ENCODE measurements at places on chromosomes 12 and 14.

DNA sequence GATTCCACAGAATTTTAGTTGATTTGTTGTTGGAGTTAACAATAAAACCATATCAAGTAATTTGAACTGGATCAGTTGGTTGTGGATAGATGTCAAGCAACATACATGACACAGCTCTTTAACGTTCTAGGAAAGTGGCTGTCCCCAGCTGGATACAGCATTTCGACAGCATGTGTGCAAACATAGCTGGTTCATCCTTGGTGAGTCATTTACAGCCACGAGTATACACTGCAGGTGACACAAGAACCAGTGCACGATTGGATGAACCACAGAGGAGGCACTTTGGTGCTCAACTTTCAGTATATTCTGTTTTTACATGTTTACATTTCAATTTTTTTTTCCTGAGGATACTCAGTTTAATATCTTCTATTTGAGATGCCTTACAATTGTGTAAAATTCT, 242.4 kb downstream of the TMEM117 start:
- DNase-seq: peak; percentile 22

- DNase-seq: no peak
Observed at GRCh38 chr12:124778411-124778810, 85.3 kb downstream of the SCARB1 start.

DNA sequence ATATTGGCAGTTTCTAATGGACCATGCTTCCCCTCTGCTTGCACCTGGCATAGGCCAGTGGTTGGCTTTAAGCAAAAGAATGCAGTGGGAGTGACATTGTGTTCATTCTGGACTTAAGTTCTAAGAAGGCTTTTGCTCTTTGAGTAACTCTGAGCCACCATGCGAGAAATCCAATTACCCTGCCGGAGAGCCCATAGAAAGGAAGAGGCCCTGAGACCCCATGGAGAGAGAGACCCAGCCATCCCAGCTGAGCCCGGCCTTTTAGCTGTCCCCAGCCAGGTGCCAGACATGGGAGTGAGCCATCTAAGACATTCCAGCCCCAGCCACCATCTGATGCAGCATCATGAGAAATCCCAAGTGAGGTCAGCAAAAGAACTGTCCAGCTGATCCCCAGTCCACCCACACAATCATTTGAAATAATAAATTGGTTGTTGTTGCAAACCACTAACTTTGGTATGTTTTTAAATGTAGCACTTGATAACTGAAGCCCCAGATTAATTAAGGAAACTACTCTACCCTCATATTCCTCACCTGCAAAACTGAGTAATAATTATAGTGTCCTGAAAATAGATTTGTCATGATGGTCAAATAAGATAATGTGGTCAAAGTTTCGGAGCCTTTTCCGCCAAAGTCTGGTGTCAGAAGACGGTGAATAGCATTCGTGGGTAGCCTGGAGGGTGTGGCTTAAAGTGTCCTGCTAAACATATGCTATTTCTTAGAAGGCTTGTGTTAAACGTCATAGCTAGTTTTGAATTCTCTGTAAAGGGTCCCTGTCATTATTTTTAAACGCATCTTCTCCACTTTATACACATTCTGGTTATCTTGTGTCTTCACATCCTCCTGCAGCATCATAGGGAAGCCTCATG, 166.6 kb upstream of the PELI2 start:
- no peak for DNase-seq

GRCh38 chr12:9319044-9319841, 111.0 kb upstream of the PZP start:
- DNase-seq: no peak

GRCh38 chr14:100733152-100733850, 6.6 kb downstream of the DLK1 start:
- DNase-seq: no peak

GRCh38 chr12:92612611-92613010, 90.2 kb upstream of the PLEKHG7 start:
- DNase-seq: no peak

GRCh38 chr14:74574090-74574433, 38.0 kb downstream of the LTBP2 start:
- no peak for DNase-seq

DNA sequence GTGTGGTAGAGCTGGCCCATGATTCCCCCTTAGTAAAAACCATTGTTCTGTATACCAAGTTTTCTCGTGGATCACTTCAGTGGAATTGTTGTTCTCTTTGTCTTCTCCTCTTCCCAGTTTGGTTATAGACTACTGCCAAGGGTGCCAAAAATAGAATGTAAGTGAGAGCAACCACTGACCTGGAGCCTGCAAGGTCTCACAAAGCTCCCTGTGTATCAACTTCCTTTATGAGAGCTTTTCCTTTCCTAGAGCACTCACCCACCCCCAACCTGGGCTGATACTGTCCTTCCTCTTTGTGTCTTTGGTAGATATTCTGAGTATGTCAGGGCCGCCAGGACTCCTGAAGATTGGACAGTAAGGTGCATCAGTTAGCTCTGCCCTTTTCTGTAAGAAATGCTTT, 101.0 kb downstream of the SCN8A start:
- no peak for DNase-seq

DNA sequence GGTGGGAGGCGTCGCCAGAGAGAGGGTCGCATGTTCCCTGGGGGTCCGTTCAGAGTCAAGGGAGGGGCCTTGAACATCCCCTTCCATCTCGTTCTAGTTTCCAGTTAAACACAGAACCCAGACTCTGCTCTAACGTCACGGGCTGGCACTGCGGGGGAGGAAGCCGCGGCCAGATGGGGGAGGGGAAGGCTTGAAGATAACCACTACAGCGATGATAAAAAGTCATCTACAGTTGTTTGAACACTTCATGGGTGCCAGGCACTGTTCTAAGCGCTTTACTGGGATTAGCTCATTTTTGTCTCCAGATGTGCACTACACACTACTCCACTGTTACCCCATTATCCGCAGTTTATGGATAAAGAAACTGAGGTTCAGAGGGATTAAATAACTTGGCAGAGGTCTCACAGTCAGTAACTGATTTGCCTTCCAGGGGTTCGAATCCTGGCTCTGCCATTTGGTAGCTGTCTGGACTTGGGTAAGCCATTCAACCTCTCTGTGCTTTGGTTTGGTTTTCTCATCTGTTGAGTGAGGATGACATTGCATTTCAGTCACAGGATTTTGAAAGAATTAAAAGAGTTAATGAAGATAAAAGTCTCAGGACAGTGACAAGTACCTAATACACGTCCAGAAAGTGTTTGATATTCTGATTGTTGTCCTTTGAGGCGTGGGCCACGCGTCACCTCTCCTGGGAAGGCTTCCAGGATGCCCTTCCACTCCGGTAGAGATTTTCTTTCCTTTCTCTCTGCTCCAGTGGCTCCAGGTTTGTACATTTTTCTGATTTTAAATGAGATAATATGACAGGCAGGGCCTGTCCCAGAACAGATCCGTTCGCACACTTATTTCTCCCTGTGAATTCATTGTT, 798 bp upstream of the RASAL1 start:
- DNase-seq: peak; percentile 55

GRCh38 chr14:81402123-81402495, 2.0 kb upstream of the STON2 start:
- no peak for DNase-seq

DNA sequence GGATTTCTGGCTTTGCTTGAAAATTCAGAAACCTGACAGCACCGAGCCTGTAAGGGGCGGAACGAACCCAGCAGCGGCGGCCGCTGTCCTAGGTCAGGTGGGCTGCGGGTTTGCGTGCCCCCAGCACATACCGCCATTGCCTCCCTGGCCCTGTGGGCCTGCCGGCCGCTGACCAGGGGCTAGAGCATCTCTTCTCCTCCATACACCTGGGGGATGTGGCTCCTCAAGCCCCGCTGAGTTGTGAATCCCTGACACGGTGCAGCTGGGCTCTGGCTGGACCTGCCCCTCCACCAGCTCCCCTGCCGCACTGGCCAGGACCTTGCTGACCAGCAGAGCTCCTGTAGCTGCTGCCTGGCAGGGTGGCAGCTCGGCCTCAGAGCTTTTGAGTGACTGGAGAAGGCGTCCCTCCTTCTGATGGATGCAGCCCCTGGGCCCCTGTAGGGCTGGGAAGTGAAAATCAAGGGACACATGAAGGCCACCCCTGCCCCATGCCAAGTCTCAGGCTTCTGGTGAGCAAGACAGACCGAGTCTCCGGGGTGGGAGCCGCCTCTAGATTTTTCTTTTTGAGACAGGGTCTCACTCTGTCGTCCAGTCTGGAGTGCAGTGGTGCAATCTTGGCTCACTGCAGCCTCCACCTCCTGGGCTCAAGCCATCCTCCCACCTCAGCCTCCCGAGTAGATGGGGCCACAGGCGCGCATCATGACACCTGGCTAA, 184.9 kb upstream of the SFSWAP start:
- DNase-seq: no peak

DNA sequence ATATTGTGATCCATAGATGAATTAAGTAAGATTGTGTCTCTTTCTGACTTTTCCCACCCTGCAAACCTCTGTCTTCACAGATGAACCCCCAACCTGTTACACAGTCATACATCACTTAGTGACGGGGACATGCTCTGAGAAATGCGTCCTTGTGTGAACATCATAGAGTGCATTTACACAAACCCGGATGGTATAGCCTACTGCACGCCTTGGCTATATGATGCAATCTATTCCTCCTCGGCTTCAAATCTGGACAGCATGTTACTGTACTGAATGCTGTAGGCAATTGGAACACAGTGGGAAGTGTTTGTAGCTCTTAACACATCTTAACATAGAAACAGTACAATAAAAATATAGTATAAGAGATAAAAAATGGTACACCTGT, 7.4 kb upstream of the TESPA1 start:
- no peak for DNase-seq

GRCh38 chr12:8035440-8036010, 3.0 kb downstream of the FOXJ2 start:
- DNase-seq: no peak

GRCh38 chr12:76029982-76030340, 1.6 kb downstream of the PHLDA1 start:
- peak; percentile 78 for DNase-seq

DNA sequence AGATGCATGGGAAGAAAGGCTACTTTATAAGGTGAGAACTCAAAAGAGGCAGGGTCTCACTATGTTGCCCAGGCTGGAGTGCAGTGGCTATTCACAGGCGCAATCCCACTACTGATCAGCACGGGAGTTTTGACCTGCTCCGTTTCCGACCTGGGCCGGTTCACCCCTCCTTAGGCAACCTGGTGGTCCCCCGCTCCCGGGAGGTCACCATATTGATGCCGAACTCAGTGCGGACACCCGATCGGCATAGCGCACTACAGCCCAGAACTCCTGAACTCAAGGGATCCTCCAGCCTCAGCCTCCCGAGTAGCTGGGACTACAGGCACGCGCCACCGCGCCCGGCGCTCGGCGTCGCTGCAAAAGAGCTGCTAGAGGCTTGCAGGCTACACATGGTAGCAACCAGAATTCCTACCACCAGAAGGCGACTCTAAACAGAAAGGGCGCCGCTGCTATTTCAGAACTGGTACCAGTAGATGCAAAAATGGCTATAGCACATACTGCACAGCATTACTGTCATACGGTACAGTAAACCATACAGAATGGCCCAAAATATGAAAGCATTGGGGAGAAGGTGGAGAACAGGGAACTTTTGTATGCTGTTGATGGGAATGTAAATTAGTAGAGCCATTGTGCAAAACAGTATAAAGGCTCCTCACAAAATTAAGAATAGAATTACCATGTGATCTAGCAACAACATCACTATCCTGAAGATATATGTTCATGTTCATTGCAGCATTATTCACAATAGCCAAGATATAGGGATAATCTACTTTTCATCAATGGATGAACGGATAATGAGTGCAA, 1.2 kb upstream of the NEMF start:
- peak; percentile 80 for DNase-seq

DNA sequence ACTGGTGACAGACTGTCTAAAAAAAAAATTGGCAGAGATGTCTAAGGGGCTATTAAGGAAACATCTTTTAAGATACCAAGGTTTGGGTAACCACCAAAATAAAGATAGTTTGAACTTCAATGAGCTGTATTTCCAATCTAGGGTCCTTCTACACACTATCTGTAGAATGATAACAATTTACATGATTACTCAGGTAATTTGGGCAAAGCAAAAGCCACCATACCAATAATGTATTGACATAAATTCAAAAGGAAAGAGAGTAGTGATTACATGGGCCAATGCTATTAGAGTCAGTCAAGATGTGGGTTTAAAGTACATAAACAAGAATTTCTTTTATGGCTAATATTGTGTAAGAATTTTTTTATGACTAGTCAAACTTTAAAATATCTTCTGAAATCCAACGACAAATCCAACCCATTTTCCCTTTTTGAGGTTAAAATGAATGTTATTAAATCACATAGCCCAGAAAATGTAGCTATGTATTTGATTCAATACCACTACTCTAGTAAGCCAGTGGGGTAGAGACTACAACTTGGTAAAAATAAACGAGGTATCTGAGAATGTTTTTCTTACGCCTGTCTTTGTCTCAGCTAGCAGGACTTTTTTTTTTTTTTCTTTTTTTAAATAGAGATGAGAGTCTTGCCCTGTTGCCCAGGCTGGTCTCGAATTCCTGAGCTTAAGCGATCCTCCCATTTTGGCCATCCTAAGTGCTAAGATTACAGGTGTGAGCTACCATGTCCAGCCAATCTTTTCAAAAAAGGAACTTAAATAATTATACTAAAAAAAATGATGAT, 10.4 kb downstream of the PNN start:
- DNase-seq: no peak

GRCh38 chr12:10540776-10541205, 35.1 kb downstream of the EIF2S3B start:
- no peak for DNase-seq

GRCh38 chr12:12195081-12195480, 71.8 kb downstream of the LRP6 start:
- no peak for DNase-seq

Data from A549 (cell line).